ENCODE measurements at places on chromosomes 7 and 10. TPM values are rescaled to one million over a fixed set of nuclear protein-coding genes. Genes with fewer than 3 reads are reported as not detected.

- DNase-seq, result no peak
Observed at GRCh38 chr7:135167365-135167917, 3.1 kb downstream of the CYREN start.

DNA sequence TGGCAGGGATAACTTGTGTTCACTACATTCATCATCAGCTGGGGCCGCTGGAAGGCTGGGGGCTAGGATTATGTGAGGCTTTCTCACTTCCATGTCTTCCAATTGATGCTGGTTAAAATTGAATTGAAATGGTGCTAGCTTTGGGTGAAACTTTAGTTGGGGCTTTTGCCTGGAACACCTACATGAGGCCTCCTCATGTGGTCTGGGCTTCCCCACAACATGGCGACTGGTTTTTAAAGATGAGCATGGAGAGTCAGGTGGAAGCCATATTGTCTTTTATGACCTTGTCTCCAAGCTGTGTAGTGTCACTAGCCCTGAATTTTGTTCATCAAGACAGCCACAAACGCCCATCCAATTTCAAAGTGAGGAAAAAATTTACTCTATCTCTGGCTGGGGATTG is 1033.9 kb downstream of the TYW1 start:
- no peak for DNase-seq

DNA sequence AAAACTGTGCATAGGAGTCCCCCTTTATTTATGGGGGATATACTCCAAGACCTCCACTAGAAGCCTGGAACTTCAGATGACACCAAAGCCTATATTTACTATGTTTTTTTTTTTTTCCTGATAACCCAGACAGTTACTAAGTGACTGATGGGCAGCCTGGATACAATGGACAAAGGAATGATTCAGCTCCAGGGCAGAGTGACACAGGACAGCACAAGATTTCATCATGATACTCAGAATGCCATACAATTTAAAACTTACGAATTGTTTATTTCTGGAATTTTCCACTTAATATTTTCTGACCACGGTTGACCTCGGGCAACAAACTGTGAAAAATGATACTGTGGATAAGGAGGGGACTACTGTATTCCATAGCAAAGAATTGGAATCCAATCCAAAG is 843.6 kb downstream of the PCDH15 start:
- peak; percentile 46 for DNase-seq

WEE2 gene
- not detected for total RNA-seq

FBXL13 gene
- total RNA-seq, result 0.34 TPM

ALOX5 gene
- 2.1 TPM for total RNA-seq

DMBT1 gene
- not detected for total RNA-seq

GRCh38 chr7:136976504-136977251 is 108.2 kb downstream of the CHRM2 start:
- no peak for DNase-seq

DNA sequence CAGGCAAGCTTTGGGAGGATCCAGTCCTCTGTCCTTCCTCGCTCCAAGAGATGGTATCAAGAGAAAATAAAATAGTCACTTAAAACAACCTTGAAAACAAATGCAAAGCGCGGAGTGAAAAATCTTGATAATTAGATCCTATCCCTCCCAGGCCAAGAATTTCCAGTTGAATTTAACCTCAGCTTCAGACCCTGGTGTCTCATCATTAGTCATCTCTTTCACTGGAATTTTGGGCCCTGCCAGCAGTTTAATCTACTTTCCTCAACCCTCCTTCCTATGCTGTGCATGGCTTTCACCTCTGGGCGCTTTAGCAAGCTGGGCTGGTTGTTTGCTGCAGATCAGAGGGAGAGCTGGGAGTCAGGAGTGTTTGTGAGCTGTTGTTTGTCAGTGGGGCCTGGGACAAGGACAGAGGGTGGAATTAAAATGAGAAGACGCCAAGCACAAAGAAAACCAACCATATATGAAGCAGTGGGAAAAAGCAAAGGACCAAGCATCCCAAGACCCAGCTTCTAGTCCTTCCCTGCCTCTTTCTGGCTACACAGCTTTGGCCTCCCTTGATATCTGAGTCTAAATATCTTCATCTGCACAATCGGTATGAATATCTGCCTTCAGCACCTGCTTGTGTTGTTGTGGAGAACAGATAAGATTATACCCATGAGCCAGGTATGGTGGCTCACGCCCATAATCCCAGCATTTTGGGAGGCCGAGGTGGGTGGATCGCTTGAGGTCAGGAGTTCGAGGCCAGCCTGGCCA is 13.5 kb downstream of the MYOF start:
- DNase-seq, result peak; percentile 88

AGAP9 gene
- 2.6 TPM for total RNA-seq

GRCh38 chr7:158911734-158912133 is 55.4 kb downstream of the DYNC2I1 start:
- DNase-seq, result no peak

GTF2IRD1 gene
- total RNA-seq, result 25.1 TPM

GRCh38 chr7:54544149-54544526 is 2.0 kb downstream of the VSTM2A start:
- no peak for DNase-seq

DNA sequence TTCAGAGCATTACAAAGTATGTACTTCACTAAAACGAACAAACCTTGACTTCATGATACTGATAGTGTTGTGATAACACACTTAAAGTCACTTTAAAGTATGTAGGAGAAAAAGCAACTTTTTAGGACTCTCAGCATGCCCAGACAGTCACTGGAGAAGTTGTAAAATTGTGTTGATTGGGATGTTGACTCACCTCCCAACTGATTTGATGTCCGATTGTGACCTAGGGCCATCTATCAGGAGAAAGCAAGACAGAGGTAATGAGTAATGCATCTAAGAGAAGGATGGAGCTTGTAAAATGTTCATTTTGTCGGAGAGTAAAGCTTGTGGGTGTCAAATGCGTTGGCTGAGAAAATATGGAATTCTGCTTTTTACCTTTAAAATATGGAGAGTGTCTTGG is 135.4 kb upstream of the SEMA3D start:
- no peak for DNase-seq

DNA sequence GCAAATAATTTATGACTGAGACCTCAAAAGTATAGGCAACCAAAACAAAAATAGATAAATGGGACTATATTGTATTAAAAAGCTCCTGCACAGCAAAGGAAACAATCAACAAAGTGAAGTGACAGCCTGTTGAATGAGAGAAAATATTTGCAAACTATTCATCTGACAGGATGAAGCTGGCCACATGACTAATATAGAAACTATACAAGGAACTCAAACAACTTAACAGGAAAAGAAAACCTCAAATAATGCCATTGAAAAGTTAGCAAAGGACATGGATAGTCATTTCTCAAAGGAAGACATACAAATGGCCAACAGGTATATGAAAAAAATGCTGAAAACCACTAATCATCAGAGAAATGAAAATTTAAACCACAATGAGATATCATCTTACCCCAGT is 245.1 kb downstream of the STK31 start:
- DNase-seq, result no peak

GRCh38 chr7:24576171-24577025 is 3.1 kb downstream of the PALS2 start:
- peak; percentile 71 for DNase-seq

DNA sequence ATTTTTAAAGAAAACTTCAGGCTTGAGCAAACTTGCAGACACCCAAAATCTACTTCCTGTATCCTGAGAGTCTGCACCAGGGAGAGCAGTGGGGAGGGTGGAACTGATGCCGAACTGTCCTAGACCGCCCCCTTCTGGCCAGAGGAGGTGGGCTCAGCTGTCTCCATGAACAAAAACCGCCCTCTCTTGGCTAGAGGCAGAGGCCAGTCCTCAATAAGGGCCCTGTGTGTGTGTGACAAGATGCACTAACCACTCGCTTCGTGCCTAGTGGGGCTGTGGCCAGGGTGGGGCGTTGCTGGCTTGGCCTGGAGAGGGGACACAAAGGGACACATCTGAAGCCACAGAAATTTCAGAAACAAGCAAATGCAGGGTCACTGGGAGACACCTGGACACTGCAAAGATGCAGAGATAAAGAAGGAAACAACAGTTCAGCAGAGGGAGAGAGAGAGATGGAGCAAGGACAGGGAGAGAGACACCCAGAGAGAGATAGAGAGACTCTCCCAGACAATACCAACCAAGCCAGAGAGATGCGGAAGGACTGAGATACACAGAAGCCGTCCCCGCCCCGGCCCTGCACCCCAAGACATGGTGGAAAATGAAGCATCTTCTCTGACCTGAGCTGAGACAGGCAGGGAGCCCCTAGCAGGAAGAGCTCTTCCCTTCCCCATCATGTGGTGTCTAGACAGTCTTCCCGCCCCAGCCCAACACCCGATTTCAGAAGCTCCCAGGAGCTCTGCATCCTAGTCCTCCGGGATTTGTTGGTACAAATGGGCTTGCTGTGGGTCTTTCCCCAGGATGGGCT is 22.7 kb upstream of the FXYD4 start:
- peak; percentile 81 for DNase-seq

DNA sequence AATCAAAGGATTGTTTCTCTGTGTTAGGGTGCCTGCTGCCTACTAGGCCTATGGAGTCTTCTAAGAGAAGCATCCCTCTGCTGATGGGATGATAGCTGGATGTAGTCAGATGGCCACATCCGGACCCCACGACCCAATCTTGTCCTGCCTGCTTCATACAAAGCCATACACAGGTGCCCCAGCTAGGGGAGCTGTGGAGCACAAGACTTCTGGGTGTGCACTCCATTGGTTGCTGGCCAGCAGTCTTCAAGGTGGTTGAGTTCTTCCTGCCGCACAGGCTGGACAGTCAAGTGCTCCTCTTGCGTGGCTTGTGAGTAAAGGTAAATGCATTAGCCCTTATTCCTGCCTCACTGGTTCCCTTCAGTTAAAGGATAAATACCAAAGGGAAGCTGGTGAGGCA is 120.2 kb downstream of the TEX36 start:
- DNase-seq, result no peak

Measured in Caki2 (cell line).